Fibroblast of lung (primary cell): ENCODE measurements at places on chromosomes 11 and 22.

- peak; percentile 47 for DNase-seq
These were observed 65.9 kb upstream of the HMGXB4 start for GRCh38 chr22:35191412-35191811.

DNA sequence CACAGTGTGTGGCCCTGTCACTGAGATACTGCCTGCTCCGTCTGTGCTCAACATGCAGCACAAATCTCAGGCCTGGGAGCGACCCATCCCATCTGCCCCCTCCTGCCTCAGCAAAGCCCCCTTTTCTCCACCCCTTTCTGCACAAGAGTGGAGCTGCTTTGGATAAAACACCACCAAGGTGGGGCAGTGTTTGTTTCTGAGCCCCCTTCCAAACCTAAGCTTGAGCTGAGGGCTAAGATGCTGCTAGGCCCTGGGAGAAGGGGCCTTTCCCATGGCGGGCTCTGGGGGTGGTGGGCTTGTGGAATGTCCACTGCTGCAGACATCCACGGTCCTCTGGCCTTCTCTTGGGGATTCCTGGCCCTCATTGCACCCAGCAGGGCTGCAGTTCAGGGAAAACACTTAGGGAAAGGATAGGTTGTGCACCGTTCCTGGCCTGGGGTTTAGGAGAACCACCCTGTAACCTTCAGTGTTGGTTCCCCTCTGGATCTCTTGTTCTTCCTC lies 594.1 kb downstream of the TBC1D22A start:
- no peak for DNase-seq

- no peak for DNase-seq
These were observed 29.4 kb upstream of the SLN start for GRCh38 chr11:107741044-107741823.

DNA sequence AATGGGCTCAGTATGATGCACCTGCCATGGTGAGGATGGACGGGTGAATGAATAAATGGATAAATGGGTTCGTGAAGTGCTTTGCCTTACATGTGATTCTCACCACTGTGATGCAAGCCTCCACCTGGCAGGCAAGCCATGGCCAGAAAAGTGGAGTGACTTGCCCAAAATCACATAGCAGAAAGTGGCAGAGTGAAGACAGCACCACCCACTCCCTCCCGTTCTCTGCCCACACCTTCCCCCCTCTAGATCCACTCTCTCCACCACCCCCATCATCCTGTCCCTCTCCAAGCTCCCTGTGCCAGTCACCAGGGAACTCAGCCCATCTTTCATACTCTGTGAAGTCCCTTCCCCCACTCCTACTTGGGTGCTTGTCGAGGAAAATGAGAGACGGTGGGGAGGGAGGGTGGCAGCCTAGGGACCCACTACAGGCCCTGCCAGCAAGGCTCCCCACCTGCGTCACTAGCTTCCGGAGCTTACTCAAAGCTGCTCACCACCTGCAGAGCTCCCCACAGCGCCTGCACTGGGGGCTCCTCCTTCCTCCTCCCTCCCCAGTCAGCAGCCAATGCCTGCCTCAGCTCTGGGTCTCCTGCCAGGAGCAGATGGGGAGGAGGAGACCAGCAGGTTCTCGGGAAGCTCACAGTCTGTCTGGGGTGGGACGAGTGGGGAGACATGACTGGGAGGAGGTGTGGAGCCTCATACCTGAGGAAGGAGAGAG lies 82.3 kb downstream of the PDE2A start:
- DNase-seq = no peak

- no peak for DNase-seq
These were observed 13.2 kb downstream of the IGLL1 start for GRCh38 chr22:23566705-23567475.

DNA sequence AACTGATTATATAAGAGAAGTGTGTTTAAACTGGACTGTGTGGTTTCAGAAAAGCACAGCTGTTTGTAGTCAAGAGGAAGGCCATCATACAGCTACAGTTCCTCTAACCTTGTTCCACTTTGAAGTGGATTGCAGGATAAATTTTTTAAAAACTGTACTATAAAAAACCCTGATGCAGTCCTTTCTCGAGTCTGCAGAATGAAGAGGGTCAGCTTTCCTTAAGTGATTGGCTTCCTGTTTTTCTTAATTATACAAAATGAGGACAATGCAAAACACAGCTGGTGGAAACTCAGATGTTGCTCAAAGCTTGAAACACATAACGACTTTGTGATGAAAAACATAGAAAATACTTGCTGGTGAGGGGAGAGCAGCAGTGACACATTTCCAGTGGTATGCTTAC lies 1060.5 kb downstream of the DLG2 start:
- peak; percentile 36 for DNase-seq

DNA sequence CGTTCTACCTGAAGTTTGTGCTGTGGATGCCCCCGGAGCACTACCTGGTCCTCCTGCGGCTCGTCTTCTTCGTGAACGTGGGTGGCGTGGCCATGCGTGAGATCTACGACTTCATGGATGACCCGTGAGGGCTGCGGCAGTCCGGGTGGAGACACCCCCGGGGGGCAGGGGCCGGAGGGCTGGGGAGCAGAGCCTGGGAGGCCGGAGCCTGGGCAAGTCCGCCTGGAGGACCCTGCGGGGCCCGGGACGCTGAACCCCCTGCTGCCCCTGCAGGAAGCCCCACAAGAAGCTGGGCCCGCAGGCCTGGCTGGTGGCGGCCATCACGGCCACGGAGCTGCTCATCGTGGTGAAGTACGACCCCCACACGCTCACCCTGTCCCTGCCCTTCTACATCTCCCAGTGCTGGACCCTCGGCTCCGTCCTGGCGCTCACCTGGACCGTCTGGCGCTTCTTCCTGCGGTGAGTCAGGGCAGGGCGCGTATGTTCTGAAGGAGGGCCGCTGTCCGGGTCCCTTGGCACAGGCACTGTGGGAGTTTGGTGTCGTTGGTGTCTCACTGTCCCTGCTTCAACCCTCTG lies 17.3 kb downstream of the RNH1 start:
- no peak for DNase-seq

- no peak for DNase-seq
These were observed 11.3 kb downstream of the PTPN5 start for GRCh38 chr11:18780329-18780728.

DNA sequence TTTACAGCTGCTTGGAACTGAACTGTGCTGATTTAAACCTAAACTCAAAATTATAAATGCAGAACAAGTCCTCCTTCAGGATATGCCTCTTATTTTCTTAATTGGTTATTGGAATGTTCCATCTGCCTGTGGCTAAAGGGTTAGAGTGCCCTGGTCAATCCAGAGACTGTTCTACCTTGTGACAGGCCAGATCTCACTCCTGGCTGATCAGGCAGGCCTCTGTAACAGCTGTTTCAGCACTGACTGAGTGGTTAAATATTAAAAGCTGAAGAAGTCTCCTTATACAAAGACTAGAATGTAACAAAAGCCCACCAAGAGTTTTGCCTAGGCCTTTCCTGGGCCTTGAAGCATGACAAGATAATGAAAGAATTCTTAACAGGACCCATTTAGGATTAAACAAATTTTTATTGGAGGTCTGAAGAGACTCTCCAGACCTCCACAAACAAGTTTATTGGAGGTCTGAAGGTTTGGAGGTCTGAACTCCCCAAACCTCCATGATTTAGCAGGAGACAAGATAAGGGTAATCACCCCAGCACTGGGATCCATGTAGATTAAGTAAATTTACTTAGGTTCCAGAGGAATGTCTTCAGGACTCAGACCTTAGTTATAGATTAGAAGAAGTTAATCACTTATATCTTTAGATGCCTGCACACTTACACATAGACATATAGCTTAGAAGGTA lies 35.8 kb downstream of the TMPRSS5 start:
- DNase-seq = no peak

DNA sequence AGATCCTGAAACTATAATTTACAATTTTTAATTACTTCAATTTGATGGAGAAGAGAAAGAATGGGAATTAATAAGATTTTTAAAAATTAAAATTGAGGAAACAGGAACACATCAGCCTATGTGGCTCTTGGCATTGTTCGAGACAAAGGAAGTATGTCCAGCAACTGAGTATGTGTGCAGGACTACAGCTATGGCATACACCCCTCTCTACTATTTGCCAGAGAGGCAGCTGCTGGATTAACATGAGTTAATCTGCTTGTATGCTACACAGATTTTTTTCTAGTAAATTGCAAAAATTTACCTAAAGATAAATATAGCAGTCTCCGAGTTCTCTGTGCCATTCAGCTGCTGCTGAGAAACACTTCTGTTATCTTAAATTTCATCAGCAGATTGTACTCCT lies 70.6 kb downstream of the PHF21A start:
- no peak for DNase-seq

GRCh38 chr22:30196141-30196879 lies 50.2 kb downstream of the LIF start:
- DNase-seq = peak; percentile 100

- DNase-seq = peak; percentile 69
These were observed 9.6 kb downstream of the ADM start for GRCh38 chr11:10314199-10315072.

- no peak for DNase-seq
These were observed 18.6 kb downstream of the TSKU start for GRCh38 chr11:76801736-76802135.

DNA sequence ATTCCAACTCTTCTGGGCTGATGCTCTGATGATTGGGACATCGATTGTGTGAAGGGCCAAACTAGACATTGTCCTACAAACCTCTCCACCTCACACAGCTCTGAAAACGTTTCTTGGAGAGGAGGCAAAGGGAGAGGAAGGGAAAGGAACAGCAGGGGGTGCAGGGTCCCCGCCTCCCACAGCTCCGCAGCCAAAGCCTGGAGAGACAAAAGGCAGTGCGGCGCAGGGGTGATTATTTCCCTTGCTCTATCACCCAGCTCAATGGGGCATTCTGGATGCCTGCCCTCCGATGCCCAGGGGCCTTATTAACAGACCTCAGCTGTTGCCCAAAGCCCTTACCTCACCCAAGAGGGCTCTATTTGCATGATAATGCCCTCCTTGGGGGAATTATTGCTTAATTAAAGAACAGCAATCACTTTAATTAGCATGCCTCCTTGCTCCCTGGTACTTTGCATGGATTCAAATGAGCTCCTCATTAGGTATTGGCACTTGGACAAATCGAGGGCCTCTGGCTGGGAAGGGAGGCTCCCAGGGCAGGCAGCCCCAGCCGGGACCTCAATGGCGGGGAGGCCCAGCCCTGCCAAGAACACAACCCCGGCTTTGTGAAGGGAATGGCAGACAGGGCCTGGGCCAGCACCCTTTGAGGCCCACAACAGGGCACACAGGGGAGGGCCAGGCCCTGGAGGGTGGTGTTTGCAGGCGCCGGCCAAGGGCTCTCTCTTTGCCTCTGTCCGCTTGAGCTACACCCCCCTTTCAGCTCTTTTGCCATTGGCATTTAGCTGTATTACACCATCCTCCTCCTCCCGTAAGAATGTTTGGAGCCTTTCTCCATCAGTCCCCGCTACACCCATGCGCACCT lies 19.8 kb upstream of the CDON start:
- DNase-seq = no peak

DNA sequence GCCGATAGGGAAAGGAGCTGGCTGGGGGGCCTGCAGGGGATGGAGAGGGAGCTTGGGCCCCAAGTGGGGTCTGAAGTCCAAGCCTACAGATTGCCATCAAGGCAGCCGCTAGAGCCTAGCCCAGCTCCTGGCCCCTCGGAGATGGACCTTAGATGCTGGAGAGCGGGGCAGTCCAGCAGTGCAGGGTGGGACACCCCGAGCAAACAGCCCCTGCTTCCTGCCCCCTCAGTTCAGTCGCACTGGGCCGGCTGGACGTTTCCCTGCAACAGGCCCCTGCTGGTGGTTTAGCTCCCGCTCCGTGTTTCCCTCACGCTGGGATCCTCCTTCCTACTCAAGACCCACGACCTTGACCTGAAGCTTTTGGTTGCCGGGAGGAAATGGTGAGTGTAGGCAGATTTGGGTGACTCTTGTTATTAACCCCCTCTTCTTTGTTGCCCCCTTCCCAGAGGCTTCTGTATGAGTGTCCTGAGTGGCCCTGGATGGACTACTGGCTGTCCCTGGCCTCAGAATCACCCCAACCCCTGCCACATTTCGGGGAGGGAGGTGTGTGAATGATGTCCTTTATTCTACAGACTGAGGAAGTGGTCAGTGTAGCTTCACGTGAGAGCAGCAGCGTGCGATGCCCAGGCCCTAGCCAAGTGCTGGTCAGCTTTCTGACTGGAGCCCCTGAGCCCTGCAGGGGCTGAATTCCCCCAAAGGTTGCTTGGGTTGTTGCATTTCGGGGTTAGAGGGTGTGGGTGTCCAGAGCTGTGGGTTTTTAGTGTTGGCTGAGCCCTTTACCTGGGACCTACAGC lies 2.7 kb downstream of the ST3GAL4 start:
- no peak for DNase-seq

- DNase-seq = no peak
These were observed 11.1 kb downstream of the C11orf91 start for GRCh38 chr11:33689501-33689900.

- peak; percentile 53 for DNase-seq
These were observed 1.4 kb upstream of the MUC2 start for GRCh38 chr11:1073261-1073724.

DNA sequence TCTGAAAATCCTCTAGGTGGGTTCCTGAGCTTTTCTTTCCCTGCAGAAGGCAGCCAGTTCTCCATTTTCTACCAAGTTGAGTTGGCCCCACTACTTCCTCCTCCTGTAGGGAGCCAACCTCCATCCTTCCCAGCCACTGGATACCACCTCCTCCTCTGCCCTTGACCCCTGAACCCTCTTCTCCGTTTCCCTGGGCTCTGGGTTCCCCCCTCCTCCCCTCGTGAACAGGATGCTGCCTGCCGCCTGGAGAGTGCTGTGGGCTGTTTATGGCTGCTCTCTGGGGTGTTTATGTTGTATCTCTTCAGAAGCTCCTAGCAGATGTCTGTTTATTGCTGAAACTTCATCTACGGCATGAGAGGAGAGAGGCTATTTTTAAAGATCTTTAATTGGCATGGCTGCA lies 8.6 kb downstream of the MICAL2 start:
- no peak for DNase-seq

- DNase-seq = peak; percentile 74
These were observed 11.3 kb downstream of the OSBP2 start for GRCh38 chr22:30705710-30706651.

- DNase-seq = no peak
These were observed 10.4 kb upstream of the PPP2R1B start for GRCh38 chr11:111776398-111777093.

GRCh38 chr22:43571181-43571580 lies 159.4 kb downstream of the MPPED1 start:
- DNase-seq = no peak
